Sigmoid colon (tissue), 7 donors: ENCODE measurements at places on chromosomes 5 and 9. TPM values are rescaled to one million over a fixed set of nuclear protein-coding genes. Genes with fewer than 3 reads are reported as not detected.
A peak's percentile ranks its signal among the peaks of the same experiment; 100 is the strongest.

DNA sequence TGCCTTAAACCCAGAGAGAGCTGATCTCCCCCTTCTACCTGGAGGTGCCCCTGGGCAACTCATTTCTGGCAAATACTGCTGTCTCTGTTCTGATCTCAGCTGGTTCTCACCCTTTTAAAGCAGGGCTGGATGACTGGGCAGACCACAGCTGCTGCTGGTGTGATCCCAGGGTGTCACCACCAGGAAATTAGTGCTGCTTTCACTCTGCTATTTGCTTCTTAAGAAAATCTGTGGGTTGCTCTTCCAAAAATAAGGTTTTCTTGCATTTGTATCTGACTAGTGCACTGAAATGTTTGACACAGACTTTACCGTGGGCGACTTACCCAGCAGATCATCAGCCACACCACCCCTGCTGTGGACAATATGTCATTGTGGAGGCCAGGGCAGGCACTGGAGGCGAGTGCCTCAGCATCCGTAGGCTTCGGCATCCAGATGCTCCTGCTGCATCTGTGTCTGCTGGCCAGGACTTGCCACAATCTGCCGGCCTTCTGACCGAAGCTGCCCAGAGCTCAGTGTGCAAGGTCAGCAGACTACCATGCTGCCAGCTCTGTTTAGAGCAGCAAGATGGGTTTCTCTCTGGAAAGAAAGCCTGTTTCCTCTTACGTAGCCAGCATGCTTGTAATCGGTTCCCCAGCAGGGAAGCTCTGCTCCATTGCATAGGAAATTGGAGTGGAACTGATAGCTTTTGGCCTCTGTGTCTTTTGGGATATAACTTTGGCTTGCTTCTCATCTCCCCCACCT lies 13.6 kb downstream of the ARHGAP26 start:
- peak; percentile 75 for DNase-seq
- H3K27ac ChIP-seq: peak overlapping the region; percentile 48
- no peaks in the 10 kb centered on the region for H3K36me3 ChIP-seq
- peaks cover 26% of the 10 kb centered on the region for H3K4me1 ChIP-seq

DNA sequence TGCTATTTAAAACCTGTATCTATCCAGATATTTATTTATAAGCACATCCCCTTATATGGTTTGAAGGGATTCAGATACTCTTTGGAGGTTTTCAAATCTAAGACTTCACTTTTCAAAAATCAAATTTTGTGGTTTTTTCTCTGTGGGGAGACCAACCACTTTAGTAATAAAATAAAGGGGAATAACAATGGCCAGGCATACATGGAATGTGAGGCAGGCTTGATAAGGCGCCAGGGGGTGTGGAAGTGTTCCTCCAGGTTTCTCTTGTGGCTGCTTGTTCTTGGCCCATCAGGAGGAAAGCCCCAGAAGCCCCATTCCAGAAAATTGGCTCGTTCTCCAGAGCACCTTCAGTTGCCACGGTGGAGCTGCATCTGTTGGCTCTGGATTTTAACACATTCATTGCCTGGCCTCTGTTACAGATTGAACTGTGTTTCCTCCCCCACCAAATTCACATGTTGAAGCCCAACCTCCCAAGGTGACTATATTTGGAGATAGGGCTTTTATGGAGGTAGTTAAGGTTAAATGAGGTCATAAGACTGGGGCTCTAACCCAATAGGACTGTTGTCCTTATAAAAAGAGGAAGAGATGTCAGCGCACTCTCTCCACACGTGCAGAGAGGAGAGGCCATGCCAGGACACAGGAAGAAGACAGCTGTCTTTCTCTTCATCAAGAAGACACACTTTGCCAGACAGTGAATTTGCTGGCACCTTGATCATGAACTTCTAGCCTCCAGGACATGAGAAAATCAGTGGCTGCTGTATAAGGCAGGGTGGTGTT lies 195.9 kb downstream of the TMEM38B start:
- H3K4me3 ChIP-seq: no peak overlapping the region
- no peak overlapping the region for H3K27ac ChIP-seq
- H3K27me3 ChIP-seq: no peaks in the 10 kb centered on the region
- no peak for DNase-seq
- H3K4me1 ChIP-seq: peaks cover 6% of the 10 kb centered on the region
- no peaks in the 10 kb centered on the region for H3K36me3 ChIP-seq

- peak; percentile 81 for DNase-seq
- H3K27me3 ChIP-seq: no peaks in the 10 kb centered on the region
- peaks cover 29% of the 10 kb centered on the region for H3K4me1 ChIP-seq
- no peak overlapping the region for H3K4me3 ChIP-seq
- H3K27ac ChIP-seq: no peak overlapping the region
- H3K36me3 ChIP-seq: no peaks in the 10 kb centered on the region
Observed at GRCh38 chr5:54673523-54674225, 156.1 kb downstream of the SNX18 start.

SGCD gene
- polyA plus RNA-seq: 2.4 TPM

- no peaks in the 10 kb centered on the region for H3K36me3 ChIP-seq
- H3K4me1 ChIP-seq: no peaks in the 10 kb centered on the region
- no peak overlapping the region for H3K4me3 ChIP-seq
- no peaks in the 10 kb centered on the region for H3K27me3 ChIP-seq
Observed at GRCh38 chr5:38376404-38376803, 118.0 kb downstream of the EGFLAM start.

NEK6 gene
- polyA plus RNA-seq: 24.7 TPM

- no peaks in the 10 kb centered on the region for H3K36me3 ChIP-seq
- H3K4me1 ChIP-seq: no peaks in the 10 kb centered on the region
- no peaks in the 10 kb centered on the region for H3K27me3 ChIP-seq
- DNase-seq: no peak
Observed at GRCh38 chr9:2413160-2413805, 208.3 kb upstream of the VLDLR start.

CXXC5 gene
- 15.7 TPM for polyA plus RNA-seq

- no peaks in the 10 kb centered on the region for H3K36me3 ChIP-seq
- no peak overlapping the region for H3K27ac ChIP-seq
Observed at GRCh38 chr9:101119206-101119819, 90.8 kb downstream of the PLPPR1 start.

GRCh38 chr5:141039517-141039916 lies 11.7 kb upstream of the PCDHB1 start:
- no peaks in the 10 kb centered on the region for H3K27me3 ChIP-seq
- H3K4me3 ChIP-seq: no peak overlapping the region
- no peak for DNase-seq

DNA sequence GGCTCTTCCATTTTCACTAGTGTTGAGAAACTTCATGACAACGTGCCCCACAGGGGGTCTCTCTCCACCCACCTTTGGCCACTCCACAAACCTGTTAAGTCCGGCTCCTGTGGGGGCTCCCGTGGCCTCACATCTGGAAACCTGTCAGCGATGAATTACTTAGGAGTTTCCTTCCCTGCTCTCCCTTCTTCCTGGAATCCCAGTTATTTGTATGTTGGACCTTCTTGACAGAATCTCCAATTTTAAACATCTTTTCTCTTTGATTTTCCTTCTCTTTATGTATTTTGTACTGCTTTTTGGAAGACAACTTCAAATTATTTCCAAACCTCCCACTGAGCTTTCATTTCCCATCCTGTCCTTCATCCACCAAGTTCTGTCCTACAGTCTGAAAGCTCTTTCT lies 55.1 kb upstream of the NRARP start:
- H3K4me3 ChIP-seq: no peak overlapping the region
- H3K27me3 ChIP-seq: no peaks in the 10 kb centered on the region
- DNase-seq: no peak
- H3K4me1 ChIP-seq: no peaks in the 10 kb centered on the region
- H3K36me3 ChIP-seq: no peaks in the 10 kb centered on the region
- no peak overlapping the region for H3K27ac ChIP-seq
